Stimulated activated CD4-positive, alpha-beta T cell treated with anti-CD3 and anti-CD28 coated beads, Interleukin-1b, Interleukin-23, amount 100 ng/mL, for 1 hour (primary cell): ENCODE measurements at places on chromosomes 4 and X.

DNA sequence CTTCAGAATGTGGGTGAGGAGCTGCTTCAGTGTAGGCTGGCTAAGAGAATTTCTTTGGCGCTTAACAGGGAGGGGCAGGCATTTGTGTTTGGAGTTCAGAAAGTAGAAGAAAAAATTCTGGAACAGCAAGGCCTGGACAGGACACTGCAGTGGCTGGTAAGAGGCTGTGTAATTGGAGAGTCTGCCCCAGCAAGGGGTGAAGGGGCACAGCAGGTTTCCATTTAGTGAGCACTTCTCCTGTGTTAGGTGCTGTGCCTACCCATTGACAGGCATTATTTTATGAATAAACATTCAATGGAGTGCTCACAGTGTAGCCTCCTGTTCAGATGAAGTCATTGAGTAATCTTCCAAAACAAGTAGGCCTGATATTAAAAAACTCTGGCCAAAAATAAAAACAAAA, 10.7 kb upstream of the CPE start:
- no peak for DNase-seq

- DNase-seq = no peak
Measured at GRCh38 chr4:117063961-117064696, 21.2 kb downstream of the TRAM1L1 start.

DNA sequence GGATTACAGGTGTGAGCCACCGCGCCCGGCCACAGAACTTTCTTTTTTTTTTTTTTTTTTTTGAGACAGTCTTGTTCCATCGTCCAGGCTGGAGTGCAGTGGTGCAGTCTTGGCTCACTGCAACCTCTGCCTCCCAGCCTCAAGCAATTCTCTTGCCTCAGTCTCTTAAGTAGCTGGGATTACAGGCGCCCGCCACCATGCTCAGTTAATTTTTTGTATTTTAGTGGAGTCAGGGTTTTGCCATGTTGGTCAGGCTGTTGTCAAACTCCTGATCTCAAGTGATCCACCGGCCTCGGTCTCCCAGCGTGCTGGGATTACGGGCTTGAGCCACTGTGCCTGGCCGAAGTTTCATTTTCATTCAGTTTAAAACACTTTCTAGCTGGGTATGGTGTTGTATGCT, 16.4 kb downstream of the FAM193A start:
- DNase-seq = no peak

DNA sequence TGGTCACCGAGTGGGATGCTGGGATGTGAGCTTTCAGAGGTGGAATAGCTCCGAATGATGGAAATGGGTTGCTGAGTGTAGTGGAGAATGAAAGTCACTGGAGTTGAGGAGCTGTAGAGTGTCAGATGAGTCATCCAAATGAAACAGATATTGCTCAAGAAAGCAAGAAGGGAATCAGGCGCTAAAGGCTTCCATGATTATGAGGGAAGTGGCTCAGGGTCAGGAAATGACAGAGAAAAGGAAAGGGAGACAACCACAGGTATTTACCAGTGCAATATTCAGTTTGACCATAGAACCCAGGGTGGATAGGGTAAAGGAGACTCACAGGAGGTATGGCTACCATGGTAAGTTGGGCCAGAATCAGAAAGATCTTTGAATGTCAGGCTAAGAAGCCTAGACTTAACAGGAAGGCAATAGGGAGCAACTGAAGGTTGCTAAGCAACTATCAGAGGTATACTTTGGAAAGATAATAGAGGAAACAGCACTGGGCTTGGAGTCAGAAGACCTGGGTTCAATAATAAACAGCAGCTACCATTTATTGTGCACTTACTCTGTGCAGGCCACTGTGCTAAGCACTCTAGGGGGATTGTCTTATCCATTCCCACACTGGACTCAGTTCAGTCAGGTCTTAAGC, 11.7 kb downstream of the LAS1L start:
- DNase-seq = no peak

DNA sequence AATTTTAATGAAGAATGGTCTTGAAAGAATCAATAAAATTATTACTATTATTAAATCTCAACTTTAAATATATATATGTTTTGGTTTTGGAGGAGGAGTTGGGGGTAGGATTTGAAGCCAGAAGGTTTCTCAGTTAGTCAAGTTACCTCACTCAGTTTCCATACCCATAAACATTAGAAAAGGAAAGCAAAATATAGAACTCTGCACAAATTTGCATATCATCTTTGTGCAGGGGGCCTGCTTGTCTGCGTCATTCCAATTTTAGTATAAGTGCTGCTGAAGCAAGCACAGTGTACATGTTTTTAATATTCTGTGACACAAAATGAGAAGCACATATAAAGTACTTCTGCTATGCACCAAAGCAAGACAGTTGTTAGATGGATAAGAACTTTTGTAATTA, 47.5 kb upstream of the SCRG1 start:
- DNase-seq = no peak

DNA sequence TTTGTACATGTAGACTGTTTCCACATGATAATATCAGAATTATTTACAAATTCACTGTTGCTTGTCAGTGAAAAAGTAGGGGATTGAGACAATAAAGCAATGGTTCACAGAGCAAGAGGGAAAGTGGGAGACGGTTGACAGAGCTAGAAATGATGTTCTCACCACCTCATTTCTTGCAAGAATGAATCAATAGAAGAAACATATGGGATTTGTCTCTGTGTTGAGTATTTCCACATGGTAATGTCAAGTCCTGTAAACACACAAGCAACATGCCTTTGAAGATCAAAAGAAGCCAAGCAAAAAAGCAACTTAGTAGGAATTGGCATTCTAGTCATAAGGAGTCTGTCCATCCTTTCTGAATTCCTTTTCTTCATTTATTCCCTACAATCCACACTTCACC, 1806.6 kb upstream of the AGA start:
- DNase-seq = no peak

- DNase-seq = no peak
Measured at GRCh38 chr4:85952972-85953650, 406.7 kb downstream of the MAPK10 start.

DNA sequence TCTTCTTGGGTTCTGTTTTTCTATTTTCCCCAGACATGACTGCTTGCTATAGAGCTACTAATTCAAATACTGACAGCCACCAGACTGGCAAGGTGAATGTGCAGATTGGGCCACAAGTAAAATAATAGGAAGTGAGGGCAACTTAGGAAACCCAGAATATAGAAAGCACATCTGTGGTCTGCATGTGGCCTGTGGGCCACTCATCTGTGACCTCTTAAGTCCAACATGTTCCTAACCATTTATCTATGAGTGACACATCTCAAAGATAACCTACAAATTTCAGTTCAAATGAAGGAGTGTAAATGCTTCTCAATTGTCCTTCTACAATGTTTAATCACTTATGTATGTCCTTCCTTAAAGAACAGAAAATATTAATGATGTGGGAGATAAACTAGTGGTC, 128.9 kb downstream of the REELD1 start:
- no peak for DNase-seq

DNA sequence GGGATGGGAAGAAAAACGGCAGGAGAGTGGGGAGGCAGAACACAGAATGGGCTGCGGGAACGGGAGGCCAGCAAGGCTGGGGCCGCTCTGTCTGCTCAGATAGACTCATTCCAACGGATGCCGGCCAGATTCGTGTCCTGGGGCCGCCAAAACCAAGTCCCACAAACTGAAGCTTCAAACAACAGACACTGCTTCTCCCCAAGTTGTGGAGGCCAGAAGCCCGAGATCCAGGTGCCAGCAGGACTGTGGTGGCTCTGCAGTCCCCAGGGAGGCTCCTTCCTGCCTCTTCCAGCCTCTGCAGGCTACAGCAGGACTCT, 100.6 kb downstream of the ADRA2C start:
- no peak for DNase-seq

DNA sequence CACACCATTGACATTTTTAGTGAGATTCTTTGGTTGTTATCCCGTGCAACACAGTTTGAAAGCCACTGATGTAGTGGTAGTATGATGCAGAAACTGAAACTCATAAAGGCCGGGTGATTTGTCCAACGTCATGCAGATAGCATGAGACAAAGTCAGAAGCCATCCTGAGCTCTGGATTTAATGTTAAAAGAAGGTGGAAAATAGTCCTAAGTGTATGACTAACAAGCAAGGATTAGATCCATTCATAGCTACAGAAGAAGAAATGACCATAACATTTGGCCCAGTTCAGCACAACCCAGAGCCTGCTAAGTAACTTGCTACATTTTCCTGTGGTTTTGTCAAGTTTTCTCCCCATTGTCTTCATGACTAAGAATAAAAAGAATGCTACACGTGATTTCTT, 142.4 kb downstream of the AMELX start:
- no peak for DNase-seq

GRCh38 chrX:1462596-1463251, 10.0 kb upstream of the ASMTL start:
- DNase-seq = peak; percentile 35

GRCh38 chr4:1328267-1329155, 18.5 kb upstream of the UVSSA start:
- no peak for DNase-seq
